ENCODE measurements at places on chromosomes 12 and 14.

DNA sequence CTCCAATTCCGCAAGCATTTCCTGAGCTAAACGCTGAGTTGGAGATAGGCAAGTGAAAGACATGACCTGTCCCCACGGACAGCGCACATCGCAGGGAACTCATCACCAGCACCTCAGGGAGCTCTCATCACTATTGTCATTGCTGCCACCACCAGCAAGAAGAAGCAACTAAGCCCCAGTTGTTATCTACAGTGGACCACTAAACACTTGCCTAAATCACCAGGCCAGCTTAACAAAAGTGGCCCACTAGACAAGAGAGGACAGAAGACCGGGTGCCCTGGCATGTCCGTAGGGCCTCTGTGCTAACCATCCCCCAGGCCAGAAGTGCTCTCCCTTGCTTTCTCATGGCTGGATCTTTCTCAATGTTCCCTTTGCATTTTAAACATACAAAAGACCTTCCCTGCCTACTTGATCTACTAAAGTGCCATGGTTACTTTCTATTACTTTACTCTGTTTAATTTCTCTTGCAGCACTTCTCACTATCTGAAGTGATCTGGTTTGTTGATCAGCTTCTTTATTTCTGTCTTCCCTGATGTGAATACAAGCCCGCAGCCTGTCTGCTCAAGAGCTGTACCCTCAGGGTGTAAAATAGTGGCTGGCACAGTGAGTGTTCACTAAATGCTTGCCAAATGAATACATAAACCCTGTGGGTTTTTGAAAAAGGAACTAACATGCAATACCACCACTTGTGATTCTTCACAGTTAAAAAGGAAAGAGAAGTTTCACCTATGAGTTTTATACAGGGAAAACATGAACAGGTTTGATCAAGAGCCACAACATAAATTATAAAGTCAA is 60.9 kb upstream of the RFLNA start:
- no peak for DNase-seq

DNA sequence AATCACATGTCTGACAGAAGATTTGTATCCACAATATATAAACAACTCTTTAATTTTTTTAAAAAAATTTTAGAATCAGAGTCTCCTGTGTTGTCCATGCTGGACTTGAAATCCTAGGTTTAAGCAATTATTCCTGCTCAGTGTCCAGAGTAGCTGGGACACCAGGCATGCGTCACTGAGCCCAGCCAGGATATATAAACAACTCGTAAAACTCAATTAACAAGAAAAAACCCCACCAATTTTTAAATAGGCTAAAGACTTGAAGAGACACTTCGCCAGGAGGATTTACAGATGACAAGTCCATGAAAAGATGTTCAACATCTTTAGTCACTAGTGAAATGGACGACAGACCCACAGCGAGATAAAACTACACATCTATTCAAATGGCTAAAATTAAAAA is 2.0 kb upstream of the SCN8A start:
- DNase-seq, result no peak

GRCh38 chr12:11762723-11763326 is 113.4 kb downstream of the ETV6 start:
- DNase-seq, result no peak

DNA sequence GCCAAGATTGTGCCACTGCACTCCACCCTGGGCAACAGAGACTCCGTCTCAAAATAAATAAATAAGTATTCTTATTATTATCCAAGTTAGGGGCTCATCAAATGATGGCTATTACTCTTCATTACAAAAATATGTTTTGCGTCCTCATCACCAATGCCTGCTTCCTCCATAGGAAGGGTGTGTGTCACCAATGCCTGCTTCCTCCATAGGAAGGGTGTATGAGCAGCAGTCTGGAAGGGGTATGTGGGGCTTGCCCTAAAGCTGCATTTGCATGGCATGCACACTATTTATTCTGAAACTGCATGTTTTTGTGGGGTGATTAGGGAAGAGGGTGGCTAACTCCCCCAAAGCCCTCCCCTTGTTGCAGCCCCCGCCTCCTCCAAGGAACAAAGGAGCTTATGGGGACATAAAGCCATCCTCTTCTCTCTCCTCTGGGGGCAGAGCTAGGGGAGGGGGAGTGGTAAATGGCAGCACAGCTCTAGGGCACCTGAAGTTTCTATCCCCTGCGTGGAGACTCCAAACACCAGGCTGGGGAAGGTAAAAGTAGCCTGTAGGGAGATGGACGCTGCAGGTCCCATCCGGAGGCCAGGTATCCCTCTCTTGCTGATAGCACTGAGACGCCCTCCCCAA is 1.3 kb downstream of the CAMKK2 start:
- DNase-seq, result no peak

GRCh38 chr12:111066744-111067437 is 146.5 kb upstream of the MYL2 start:
- peak; percentile 56 for DNase-seq

- no peak for DNase-seq
Observed at GRCh38 chr14:77098529-77099353, 683 bp downstream of the CIPC start.

- no peak for DNase-seq
Observed at GRCh38 chr14:65110525-65110924, 8.2 kb upstream of the MAX start.

DNA sequence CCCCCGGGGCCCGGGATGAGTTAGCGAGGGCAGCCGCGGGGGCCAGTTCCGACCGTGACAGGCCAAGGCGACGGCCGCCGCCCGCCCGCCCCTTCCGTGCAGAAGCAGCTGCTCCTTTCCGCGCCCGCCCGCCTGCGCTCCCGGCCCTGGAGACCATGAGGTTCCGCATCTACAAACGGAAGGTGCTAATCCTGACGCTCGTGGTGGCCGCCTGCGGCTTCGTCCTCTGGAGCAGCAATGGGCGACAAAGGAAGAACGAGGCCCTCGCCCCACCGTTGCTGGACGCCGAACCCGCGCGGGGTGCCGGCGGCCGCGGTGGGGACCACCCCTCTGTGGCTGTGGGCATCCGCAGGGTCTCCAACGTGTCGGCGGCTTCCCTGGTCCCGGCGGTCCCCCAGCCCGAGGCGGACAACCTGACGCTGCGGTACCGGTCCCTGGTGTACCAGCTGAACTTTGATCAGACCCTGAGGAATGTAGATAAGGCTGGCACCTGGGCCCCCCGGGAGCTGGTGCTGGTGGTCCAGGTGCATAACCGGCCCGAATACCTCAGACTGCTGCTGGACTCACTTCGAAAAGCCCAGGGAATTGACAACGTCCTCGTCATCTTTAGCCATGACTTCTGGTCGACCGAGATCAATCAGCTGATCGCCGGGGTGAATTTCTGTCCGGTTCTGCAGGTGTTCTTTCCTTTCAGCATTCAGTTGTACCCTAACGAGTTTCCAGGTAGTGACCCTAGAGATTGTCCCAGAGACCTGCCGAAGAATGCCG is 699 bp downstream of the MGAT2 start:
- no peak for DNase-seq

DNA sequence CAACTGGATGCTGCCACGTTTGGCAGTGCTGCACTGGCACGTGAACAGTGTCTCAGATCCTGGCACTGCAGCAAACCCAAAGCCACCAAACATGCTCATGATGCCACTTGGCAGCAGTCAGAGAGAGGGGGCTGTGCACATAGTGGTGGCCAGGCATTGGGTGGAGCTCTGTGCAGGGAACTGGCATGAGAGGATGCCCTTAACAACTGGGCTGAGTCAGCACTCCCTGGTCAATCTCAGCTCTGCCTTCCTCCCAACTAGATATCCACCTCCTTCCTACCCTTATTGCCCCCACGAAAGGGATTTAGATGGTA is 37.0 kb downstream of the ZFHX2 start:
- peak; percentile 11 for DNase-seq

- no peak for DNase-seq
Observed at GRCh38 chr12:1760566-1761382, 59.6 kb upstream of the LRTM2 start.

- DNase-seq, result no peak
Observed at GRCh38 chr14:60508363-60508706, 611 bp upstream of the SIX6 start.

DNA sequence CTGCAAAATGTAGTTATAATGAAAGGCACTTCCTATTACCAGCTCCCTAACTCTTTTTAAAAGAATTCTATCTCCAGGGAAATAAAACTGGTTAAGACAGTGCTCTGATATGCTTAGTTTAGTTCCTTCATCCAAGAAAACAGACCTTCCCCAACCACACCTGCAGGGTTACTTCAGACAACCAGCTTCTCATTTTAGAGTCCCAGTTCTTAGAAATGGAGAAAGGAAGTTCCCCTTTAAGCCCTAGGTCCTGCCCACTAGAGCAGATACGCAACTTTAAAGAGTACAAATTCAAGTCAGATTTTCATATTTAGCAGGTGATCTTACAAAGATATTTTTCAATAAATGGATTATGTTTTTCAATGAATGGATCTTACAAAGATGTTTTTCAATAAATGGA is 4.4 kb upstream of the WSB2 start:
- no peak for DNase-seq

DNA sequence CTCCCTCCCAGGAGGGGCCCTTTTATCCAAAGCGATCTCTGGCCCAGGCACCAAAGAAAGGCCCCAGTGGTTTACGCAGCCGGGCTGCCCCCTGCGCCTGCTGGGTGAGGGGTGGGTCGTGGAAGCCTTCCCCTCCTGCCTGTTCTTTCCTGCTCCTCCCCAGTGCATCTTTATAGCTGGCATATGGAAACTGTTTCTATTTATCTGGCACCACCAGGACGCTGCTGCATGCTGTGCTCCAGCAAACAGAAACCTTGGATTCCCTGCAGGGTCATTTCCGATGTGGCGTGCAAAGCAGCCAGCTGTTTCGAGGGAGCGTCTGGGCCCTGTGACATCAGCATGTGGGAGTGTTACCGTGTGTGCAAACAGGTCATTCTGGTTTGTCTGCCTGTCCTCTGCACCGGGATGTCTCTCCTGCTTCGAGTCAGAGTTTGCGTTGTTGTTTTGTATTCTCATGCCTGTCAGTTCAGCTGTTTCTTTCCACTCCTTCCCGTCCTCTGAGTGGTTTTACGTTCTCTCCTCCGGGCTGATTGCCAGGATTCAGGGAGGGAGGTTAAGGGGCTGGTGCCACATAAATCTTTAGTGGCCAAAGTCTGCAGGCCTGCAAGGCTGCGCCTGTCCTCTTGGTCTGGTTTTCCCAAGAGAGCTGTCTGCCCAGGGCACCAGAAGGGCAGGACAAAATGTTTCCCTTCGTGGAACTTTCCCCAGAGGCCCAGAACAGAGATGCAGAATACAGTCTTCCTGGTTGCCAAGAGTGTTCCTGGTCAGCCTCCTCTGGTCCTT is 24.6 kb downstream of the TPCN1 start:
- DNase-seq, result peak; percentile 99

DNA sequence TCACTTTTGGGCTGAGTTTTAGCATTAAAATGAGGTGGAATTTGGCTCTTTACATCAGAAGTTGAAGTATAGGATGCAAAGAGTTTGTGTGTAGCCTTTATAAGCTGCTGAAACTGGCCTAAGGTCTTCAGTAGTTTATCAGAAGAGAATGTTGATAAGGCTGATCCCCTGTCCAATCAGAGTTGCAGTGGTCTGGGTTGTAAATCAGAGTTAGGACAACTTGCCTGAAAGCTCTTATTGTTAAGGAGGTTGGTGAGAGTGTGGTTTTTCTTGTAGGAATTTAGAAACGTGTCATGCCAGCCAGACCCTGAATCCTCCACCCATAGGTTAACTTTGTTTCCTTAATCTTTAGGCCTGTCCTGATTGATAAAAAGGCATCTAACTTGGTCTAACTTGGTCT is 143.5 kb downstream of the ST8SIA1 start:
- no peak for DNase-seq

DNA sequence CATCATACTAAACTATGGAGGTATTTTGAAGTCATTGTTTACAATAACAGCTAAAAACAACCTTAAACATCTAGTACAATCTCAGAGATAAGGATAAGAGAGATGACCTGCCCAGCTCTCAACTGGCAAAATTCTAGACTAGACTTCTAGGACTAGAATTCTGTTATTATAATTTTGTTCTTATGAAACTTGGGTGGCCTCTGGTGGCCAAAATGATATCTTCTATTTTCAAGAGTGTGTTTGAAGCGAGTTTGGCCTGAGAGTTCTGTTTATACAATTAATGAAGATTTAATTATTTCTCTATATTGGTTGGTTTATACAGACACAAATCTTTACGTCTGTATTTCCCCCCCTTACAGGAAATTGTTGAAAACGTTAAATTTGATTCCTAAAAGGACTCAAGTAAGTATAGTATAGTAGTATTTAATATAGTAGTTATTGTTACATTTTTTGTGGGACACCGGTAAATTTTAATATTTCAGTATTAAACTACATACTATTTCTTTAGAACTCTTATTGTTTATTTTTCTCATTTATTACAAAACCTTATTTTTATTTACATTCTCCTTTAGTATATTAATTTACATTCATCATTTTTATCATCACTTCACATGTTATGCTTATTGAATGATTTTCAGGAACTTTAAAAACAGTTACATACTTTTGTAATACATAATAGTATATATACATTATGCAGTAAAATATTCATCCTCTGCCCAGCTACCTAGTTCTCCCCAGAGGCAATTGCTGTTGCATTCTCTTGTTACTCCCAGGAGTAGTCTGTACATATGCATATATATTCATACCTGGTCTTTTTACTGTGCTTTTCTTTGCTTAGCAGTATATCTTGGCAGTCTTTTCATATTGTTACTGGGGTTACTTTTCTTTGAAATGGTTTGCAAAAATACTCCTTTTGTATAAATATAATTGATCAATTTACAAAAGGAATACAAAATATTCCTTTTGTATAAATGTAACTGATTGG is 6.6 kb downstream of the PPHLN1 start:
- DNase-seq, result no peak

DNA sequence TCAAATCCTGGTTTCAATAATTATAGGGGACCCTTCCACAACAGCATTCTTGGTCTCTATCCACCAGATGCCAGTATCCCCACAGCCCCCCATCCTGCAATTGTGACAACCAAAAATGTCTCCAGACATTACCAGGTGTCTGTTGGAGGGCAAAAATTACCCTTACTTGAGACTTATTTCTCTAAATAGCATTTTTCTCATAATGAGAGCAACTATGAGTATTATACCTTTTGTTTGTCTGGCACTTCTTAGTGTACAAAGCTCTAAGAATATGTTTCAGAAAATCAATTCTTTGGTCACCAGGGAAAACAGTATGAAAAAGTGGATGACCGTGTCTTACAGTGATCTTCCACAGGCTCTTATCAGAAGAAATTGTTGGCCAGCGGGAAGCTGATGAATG is 27.5 kb upstream of the RMST start:
- DNase-seq, result no peak

- no peak for DNase-seq
Observed at GRCh38 chr12:9742661-9743060, 9.8 kb upstream of the CLECL1 start.

GRCh38 chr12:122167356-122167925 is 6.6 kb downstream of the IL31 start:
- no peak for DNase-seq

- no peak for DNase-seq
Observed at GRCh38 chr14:68978172-68978911, 760 bp downstream of the ACTN1 start.

DNA sequence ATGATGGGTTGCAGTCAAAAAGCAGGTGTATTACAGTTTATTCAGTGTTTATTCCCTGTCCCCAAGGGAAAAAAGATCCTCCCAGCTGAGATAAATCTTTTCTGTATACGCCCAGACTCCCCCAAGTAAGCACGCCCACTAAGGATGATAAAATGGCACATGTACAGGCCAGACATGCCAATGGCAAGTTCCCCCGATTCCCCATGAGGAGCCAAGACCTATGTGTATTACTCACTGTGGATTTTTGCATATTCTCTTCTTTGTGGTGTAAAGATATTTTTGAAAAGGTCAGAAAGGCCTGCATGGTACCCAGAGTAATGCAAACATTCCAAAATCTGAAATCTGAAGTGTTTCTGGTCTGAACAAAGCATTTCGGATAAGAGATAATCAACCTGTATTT is 22.2 kb downstream of the NR2C1 start:
- no peak for DNase-seq

- no peak for DNase-seq
Observed at GRCh38 chr14:101255765-101256125, 305.6 kb upstream of the DIO3 start.

Measured in LNCaP clone FGC (cell line).